ENCODE measurements at places on chromosomes 13 and 19. TPM values are rescaled to one million over a fixed set of nuclear protein-coding genes. Genes with fewer than 3 reads are reported as not detected.

The SERPINE3 gene
- not detected for total RNA-seq

- no peaks in the 10 kb centered on the region for H3K27me3 ChIP-seq
- H3K4me3 ChIP-seq: no peak overlapping the region
- H3K36me3 ChIP-seq: no peaks in the 10 kb centered on the region
- H3K27ac ChIP-seq: peak overlapping the region; percentile 83
- H3K4me1 ChIP-seq: peaks cover 47% of the 10 kb centered on the region
Measured at GRCh38 chr13:109163037-109163379, 533.6 kb downstream of the MYO16 start.

DNA sequence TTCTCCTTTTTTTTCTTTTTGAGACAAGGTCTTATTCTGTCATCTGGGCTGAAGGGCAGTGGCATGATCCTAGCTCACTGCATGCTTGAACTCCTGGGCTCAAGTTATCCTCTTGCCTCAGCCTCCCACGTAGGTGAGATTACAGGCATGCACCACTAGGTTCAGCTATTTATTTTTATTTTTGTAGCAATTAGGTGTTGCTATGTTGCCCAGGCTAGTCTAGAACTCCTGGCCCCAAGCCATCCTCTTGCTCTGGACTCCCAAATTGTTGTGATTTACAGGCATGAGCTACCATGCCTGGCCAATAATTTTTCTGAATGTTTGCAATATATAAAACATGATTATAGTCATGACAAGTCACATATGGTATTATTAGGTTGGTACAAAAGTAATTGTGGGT, 161.1 kb upstream of the ATXN8OS start:
- no peaks in the 10 kb centered on the region for H3K4me1 ChIP-seq
- DNase-seq: no peak
- no peak overlapping the region for H3K27ac ChIP-seq
- no peaks in the 10 kb centered on the region for H3K27me3 ChIP-seq
- no peaks in the 10 kb centered on the region for H3K36me3 ChIP-seq

- H3K36me3 ChIP-seq: peaks cover 18% of the 10 kb centered on the region
- DNase-seq: no peak
- H3K4me3 ChIP-seq: peak overlapping the region; percentile 82
- H3K27ac ChIP-seq: peak overlapping the region; percentile 43
Measured at GRCh38 chr19:13025819-13026456, 30.7 kb downstream of the NFIX start.

- H3K27ac ChIP-seq: no peak overlapping the region
- no peak for DNase-seq
- no peaks in the 10 kb centered on the region for H3K36me3 ChIP-seq
- no peak overlapping the region for H3K4me3 ChIP-seq
Measured at GRCh38 chr13:95250961-95251360, 50.3 kb downstream of the ABCC4 start.

The CGB3 gene
- total RNA-seq: not detected

- H3K4me3 ChIP-seq: peak overlapping the region; percentile 80
- no peaks in the 10 kb centered on the region for H3K36me3 ChIP-seq
- peaks cover 20% of the 10 kb centered on the region for H3K4me1 ChIP-seq
- H3K27ac ChIP-seq: no peak overlapping the region
- H3K27me3 ChIP-seq: no peaks in the 10 kb centered on the region
Measured at GRCh38 chr13:106568299-106569003, 514 bp upstream of the ARGLU1 start.

DNA sequence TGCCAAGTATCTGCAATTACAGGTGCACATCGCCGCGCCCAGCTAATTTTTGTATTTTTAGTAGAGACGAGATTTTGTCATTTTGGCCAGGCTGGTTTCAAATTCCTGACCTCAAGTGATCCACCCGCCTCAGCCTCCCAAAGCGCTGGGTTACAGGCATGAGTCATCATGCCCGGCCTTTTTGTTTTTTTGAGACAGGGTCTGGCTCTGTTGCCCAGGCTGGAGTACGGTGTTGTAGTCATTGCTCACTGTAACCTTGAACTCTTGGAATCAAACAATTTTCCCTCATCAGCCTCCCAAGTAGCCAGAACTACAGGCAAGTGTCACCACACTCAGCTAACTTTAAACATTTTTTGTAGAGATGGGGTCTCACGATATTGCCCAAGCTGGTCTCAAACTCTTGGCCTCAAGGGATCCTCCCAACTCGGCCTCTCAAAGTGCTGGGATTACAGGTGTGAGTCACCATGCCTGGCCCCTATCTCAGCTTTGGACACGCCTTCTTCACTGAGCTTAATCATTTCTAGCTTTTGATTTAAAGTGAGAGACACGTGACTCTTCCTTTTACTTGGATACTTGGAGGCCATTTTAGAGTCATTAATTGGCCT, 4.0 kb upstream of the IRGC start:
- H3K27ac ChIP-seq: no peak overlapping the region
- H3K36me3 ChIP-seq: no peaks in the 10 kb centered on the region
- H3K4me3 ChIP-seq: no peak overlapping the region
- H3K27me3 ChIP-seq: no peaks in the 10 kb centered on the region
- H3K4me1 ChIP-seq: no peaks in the 10 kb centered on the region
- peak; percentile 19 for DNase-seq

The CERS1 gene
- total RNA-seq: 0.95 TPM

DNA sequence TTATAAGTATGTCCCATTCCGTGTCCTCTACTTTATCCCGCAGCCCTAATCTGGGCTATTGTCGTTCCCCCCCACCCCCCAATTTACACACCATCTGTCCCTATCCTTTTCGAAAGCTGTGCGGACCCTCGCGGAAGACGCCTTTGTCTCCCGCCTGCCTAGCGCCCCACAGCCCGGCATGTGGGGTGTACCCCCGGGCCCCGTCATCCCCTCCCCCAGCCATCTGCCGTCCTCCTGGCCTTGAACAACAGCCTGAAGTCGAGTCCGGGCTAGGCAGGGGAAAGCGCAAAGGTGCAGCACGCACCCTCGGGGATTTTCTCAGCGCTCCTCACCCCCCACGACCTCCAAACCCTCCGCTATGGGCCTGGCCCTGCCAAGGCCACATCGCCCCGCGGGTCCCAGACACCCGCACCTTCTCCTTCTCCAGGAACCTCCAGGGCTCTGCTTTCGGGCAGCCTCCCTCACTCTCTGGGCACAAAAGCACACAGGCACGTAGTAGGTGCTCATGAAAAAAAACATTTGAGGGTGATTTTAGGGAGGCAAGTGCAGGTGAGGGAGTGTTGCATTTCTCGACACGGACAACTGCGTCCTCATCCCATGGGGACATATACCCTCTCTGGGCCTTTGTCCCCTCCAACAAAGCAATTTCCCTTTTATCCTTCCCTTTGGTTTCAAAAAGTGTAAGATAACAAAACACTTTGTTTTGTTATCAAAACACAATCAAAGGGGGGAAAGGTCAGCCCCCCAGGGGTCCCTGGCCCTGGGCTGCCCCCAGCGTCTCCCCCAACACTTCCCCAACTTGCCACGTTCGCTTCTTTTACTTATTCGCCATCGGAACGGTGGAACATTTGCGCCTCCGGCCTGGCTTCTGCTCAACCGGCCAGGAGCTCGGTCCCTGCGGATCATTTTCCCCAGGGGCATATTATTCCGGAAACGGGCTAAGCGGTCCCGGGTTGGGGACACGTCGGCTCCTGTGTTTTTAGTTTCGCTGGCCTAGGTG, 16.4 kb downstream of the CCDC124 start:
- peak overlapping the region; percentile 66 for H3K4me3 ChIP-seq
- no peak overlapping the region for H3K27ac ChIP-seq
- H3K27me3 ChIP-seq: peaks cover 50% of the 10 kb centered on the region
- no peaks in the 10 kb centered on the region for H3K36me3 ChIP-seq
- no peak for DNase-seq

- H3K4me1 ChIP-seq: 0 out of 2 replicates have a peak, but pooled peaks cover 6% of the 10 kb centered on the region
- no peak for DNase-seq
- no peak overlapping the region for H3K4me3 ChIP-seq
- no peak overlapping the region for H3K27ac ChIP-seq
- no peaks in the 10 kb centered on the region for H3K36me3 ChIP-seq
Measured at GRCh38 chr19:48237057-48237456, 18.7 kb downstream of the CARD8 start.

The C19orf38 gene
- total RNA-seq: 0.63 TPM

The CTXN1 gene
- 11.4 TPM for total RNA-seq

- H3K27ac ChIP-seq: no peak overlapping the region
- no peaks in the 10 kb centered on the region for H3K4me1 ChIP-seq
- DNase-seq: no peak
- H3K4me3 ChIP-seq: no peak overlapping the region
- H3K36me3 ChIP-seq: peaks cover 11% of the 10 kb centered on the region
Measured at GRCh38 chr13:98457053-98457452, 119.9 kb downstream of the STK24 start.

The ZNF585A gene
- 0.29 TPM for total RNA-seq

The BRME1 gene
- 5.4 TPM for total RNA-seq

GRCh38 chr13:105506463-105506862, 1029.0 kb downstream of the EFNB2 start:
- H3K27me3 ChIP-seq: no peaks in the 10 kb centered on the region
- no peaks in the 10 kb centered on the region for H3K36me3 ChIP-seq
- H3K4me3 ChIP-seq: no peak overlapping the region
- DNase-seq: no peak
- no peaks in the 10 kb centered on the region for H3K4me1 ChIP-seq

The AMH gene
- total RNA-seq: 7.7 TPM

The KL gene
- not detected for total RNA-seq

DNA sequence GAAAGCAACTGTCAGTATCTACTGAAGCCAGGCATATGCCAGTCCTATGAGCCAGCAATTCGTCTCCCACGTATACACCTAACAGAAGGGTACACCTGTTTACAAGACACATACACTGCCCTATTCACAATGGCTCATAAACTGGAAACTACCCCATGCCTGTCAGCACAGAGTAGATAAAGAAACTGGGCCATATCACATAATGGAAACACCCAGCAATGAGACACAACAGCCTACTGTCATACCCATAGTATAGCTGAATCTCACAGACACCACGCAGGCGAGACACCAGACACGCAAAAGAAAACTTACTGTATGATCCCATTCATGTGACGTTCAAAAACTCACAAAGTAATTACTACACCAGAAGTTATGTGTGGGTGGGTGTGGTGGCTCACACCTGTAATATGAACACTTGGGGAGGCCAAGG, 15.7 kb downstream of the NOSIP start:
- peaks cover 6% of the 10 kb centered on the region for H3K36me3 ChIP-seq
- no peaks in the 10 kb centered on the region for H3K27me3 ChIP-seq
- DNase-seq: no peak
- no peak overlapping the region for H3K27ac ChIP-seq
- peaks cover 12% of the 10 kb centered on the region for H3K4me1 ChIP-seq

GRCh38 chr13:29490561-29490885, 105.0 kb downstream of the SLC7A1 start:
- peaks cover 65% of the 10 kb centered on the region for H3K27me3 ChIP-seq
- H3K4me3 ChIP-seq: no peak overlapping the region
- no peak overlapping the region for H3K27ac ChIP-seq
- DNase-seq: no peak
